ENCODE measurements at places on chromosomes 6 and 20.
A peak's percentile ranks its signal among the peaks of the same experiment; 100 is the strongest.

GRCh38 chr6:40804905-40805304 lies 217.7 kb upstream of the LRFN2 start:
- no peak for DNase-seq

DNA sequence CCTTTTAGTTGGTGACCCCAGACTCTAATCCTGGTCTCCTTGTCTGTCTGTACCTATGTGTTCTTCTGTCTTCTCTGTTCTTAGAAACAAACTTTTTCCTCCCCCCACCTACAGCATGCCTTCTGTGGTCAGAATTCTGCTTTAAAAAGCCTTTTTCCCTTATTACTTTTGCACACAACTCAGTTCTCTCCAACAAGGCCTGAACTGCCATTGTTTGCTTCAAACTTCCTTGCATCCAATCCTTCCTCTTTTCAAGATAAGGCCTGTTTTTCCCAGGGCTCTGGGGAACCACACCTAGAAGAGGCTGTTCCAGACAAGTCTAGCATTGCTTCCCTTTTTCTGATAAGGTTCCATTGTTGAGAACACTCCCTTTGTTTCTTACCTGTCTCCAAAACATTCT lies 22.2 kb upstream of the NCOA3 start:
- no peak for DNase-seq

DNA sequence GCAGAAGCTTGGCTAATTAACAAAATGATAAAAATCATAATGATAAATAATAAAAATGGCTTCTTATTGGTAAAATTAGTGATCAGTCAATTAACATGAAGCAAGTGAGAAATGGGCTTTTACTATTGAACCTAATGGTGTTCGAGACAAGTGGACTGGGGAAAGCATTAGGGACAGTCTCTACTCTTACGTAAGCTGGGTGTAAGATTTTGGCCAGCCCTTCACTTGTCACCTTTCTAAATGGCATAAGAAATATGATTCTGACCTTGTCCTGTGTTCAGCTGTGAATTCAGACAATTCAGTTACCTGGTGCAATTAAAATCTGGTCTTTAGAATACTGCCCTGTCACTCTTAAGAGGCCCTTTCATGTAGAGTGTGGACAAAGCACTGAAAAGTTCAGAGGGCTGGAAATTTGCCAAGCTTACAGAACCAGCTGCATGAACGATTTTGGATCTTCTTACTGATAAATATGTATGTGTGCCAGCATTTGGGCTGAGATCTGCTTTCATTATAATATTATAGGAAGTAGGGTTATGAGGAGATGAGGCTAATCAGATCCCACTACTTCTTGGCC lies 115.9 kb downstream of the QRSL1 start:
- no peak for DNase-seq

DNA sequence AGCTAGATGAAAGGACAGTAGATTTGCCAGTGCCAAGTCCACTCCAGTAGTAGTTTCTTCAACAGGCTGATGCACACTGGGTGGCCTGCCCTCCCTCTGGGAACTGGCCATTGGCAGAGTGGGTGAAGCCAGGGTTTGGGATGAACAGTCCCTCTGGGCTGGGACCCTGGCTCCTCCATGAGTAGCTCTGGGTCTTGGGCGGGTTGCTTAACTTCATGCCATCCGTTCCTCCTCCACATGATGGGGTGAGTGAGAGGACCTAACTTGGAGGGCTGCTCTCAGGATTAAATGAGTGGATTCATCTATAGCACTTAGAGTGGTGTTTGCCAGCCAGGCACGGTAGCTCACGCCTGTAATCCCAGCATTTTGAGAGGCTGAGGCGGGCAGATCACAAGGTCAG lies 47.2 kb downstream of the PLAGL2 start:
- DNase-seq = no peak

- DNase-seq = no peak
Measured at GRCh38 chr6:139627091-139627490, 252.6 kb upstream of the CITED2 start.

DNA sequence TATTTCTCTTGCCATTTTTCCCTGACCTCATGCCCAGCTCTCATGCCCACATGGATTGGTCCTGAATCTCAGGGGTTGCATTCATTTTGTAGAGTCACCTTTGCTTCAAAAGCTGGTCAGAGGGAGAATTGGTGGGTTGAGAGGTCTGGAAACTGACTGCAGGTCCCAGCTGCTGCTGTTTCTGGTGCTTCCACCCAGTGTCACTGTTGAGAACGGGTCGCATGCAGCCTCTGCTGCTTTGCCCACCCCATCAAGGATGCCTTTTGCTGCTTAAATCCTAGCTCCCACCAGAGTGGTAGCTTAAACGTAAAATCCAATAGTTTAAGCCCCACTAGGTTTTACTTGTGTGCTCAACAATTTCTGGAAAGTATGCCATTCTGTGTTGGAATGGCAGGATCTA lies 211.4 kb upstream of the TSHZ2 start:
- DNase-seq = no peak

DNA sequence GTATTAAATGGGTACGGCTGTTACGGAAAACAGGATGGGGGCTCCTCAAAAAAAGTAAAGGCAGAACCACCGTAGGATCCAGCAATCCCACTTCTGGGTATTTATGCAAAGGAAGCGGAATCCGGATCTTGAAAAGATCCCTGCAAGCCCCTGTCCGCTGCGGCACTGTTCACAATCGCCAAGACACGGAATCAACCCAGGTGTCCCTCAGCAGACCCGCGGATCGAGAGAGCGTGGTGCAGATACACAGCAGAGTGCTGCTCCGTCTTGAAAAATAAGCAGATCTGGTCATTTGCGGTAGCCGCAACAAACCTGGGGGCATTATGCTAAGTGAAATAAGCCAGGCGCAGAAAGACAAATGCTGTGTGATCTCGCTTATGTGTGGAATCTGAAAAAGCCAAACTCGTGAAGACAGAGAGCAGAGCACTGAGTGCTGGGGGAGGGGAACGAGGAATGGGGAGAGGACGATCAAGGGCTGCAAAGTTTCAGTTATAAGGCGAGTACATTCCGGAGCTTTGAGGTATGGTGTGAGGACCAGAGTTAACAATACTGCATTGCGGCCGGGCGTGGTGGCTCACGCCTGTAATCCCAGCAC lies 41.3 kb downstream of the NTSR1 start:
- DNase-seq = no peak

GRCh38 chr6:36839749-36840431 lies 646 bp upstream of the CPNE5 start:
- DNase-seq = peak; percentile 52

- no peak for DNase-seq
Measured at GRCh38 chr6:20242397-20242796, 30.1 kb upstream of the MBOAT1 start.

DNA sequence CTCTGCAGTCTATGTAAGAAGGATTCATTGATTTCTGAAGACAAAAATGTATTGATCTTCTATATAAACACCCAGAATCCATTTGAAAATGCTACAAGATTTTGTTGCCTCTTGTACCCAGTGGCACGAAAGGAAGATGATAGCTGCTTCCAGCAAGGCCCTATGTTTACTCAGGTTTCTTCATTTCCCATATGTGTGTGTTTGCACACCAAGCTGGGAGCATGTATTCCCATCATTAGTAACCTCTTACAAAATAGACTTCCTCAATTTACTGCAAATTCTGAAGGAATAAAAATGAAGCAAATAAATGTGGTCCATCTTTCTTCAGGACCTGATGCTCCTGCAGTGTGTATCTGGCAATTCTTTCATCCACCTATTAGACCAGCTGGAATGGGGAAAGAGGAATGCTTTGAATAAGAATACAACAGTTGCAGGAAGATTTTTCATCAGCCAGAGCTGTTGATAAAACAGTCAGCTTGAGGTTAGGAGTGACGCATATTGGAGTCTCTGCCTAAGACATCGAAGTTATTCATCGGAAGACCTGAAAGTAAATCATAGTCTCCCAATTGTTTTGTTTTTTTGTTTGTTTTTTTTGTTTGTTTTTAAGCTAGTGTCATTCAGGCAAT lies 132.3 kb downstream of the PDE7B start:
- DNase-seq = no peak

- DNase-seq = no peak
Measured at GRCh38 chr6:77482981-77483380, 19.7 kb upstream of the HTR1B start.

DNA sequence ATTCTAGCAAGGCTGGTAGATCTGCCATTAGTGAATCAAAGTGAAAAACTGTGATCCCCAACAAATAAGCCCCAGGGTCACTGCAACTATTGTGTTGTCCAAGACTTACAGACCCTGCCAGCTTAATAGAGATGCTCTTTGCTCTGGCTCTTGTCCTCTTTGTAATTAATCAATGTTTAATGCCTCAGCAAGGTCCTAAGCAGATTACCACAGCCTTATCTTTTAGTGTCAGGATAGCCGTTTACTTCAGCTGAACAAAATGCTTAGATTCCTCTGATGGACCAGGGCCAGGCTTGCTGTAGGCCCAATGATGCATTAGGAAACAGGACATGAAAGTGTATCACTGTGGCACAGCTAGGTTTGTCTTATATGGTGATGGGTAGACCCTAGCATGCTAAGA lies 353.3 kb downstream of the HACE1 start:
- no peak for DNase-seq

GRCh38 chr6:150897400-150897943 lies 32.0 kb downstream of the MTHFD1L start:
- no peak for DNase-seq

DNA sequence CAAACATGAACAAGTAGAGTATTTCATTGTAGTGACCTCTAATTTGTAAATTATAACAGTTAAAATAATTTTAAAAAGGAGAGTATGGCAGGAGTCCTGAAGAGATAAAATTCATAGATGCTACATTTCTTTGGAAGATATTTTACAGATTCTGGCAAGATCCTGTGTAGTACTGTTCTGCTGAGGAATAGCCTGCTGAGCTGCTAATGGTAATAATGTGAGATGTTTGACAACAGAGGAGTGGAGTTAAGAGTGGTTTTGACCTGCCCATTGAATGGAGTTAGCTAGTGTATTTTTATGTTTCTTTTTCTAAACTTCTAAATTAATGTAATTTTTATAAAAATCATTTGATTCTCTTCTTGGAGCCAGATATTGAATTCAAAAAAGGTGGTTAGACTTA lies 11.8 kb downstream of the CLVS2 start:
- DNase-seq = no peak

GRCh38 chr20:44637042-44637441 lies 14.5 kb downstream of the ADA start:
- DNase-seq = no peak

DNA sequence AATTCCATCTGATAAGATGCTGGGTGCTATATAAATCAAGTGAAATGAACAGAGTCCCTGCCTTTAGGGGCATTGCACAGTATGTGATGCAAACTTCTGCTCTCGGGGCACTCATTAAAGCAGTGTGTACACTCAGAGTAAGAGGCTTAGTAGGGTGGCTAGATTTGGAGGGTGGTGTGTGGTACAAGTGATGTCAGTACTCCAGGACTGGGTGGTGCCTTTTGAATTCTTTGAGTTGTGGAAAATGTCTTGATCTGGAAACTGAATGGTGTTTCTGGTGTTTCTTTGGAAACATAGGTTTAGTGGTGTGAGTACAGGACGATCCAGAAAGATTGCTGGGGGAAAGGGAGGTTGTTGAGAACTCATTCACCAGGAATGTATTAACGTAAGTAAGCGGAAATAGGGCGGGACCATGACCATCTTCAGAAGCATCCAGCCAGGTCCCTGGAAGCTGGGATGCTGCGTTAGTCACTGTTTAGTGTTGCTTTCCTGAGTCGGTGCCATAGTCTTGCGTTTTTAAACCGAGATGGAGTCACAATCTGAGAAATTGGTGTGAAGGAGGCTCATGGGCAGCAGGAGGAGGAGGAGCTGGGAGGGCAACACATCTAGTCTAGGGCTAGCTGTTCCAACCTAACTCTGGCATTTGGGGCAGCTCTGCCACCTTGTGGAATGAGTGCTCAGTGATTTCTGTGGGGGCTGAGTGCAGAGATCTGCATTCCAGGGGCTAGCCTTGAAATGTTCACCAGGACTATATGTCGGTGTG lies 70.3 kb downstream of the SCAND1 start:
- peak; percentile 66 for DNase-seq

- DNase-seq = no peak
Measured at GRCh38 chr6:72083976-72084375, 197.6 kb downstream of the RIMS1 start.

DNA sequence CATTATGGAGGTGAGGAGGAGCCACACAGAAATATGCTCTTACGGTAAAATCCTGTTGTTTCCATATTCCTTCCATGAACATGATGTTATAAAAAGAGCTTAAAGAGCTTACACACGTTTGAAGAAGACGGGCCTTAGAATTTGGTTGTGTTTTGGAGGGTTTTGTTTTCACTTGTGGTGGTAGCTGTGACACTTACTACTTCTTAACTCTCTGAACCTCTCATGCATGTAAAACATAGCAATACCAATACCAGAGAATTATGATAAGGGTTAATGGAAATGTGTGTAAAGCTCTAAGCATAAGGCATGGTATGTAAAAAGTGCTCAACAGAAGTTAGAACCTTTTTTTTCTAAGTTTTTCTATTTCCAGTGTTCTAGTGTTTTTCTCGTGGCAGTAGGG lies 256.1 kb upstream of the KCNQ5 start:
- no peak for DNase-seq

DNA sequence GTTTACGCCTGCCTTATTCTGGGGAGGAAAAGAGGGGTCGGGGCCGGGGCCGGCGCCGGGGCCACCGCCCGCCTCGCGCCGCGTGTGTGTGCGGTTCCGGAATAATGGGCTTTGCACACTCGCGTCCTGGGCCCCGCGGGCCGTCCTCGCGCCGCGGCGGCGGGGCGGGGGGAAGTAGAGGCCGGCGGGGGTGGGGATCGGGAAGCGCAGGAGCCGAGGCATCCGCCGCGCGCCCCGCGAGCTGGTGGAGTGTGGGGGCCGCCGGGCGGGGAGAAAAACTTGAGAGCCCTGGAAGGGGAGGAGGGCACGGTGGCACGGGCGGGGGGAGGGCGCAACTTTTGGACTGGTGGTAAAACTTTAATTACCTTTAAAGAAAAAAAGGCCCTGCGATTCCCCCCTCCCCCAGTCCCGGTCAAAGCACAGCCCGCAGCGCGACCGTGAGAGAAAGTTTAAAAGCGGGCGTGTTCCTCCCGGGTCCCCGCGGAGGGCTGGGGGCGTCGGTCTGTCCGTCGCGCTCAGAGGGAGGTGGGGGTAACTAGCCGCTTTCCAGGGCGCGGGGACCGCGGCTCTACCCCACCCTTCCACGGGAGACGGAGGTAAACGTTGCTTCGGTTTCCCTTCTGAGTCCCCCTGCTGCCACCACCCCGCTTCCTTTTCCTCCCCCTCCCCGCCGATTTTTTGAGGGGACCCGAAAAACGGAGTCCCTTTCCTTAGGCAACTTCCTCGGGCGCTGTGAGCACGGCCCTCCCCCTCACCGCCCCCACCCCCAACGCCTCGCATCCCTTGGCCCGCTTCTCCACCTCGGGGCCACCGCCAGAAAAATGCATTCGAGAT lies 1.9 kb downstream of the L3MBTL3 start:
- peak; percentile 38 for DNase-seq

GRCh38 chr6:69863766-69864165 lies 2.6 kb upstream of the COL19A1 start:
- DNase-seq = no peak

- DNase-seq = peak; percentile 9
Measured at GRCh38 chr6:152634773-152635172, 2.4 kb downstream of the SYNE1 start.

GRCh38 chr6:114194362-114195026 lies 148.3 kb downstream of the HS3ST5 start:
- no peak for DNase-seq

GRCh38 chr6:34360556-34360955 lies 31.9 kb downstream of the NUDT3 start:
- no peak for DNase-seq

Measured in activated CD4-positive, alpha-beta T cell treated with anti-CD3 and anti-CD28 coated beads for 48 hours (primary cell).